ENCODE measurements at places on chromosomes 2 and 18.

DNA sequence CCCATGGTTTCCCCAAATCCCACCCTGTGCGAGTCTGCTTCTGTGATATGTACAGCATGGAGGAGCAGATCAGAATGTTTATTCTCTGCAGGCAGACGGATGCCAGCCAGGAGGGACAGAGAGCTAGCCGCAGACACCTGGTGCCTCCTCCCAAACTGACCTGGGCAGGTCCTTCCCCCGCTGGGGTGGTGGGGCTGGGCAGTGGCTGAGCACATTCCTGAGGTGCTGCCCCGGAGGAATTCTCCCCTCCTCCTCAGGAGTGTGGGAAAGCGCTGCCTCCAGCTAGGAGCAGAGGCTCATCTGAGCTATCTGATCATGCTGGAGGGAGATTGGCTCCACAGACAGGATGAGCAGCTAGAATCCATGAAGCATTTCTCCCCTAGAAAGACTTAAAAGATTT is 21.7 kb downstream of the C2orf92 start:
- DNase-seq, result no peak

DNA sequence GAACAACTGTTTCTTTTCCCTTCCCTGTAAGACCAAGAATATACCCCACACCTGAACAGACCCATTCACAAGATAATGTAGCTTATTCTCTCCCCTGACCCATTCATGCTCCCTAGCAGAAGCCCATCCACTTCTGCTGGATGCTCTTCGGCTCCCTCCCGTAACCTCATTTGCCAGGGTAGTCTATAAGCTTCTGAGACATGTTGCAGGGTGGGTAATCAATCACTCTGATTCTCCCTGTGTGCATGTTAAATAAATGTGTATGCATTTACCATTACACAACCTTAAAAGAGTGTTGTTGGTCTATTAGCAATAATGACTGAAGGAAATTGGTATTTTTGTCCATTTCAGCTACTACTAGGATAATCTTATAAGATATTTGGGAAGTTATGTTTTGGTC is 1.3 kb downstream of the SLC19A3 start:
- DNase-seq, result no peak

GRCh38 chr2:231660860-231661259 is 47.5 kb upstream of the PTMA start:
- DNase-seq, result no peak

GRCh38 chr2:173874003-173874893 is 90.9 kb downstream of the SP3 start:
- DNase-seq, result no peak

DNA sequence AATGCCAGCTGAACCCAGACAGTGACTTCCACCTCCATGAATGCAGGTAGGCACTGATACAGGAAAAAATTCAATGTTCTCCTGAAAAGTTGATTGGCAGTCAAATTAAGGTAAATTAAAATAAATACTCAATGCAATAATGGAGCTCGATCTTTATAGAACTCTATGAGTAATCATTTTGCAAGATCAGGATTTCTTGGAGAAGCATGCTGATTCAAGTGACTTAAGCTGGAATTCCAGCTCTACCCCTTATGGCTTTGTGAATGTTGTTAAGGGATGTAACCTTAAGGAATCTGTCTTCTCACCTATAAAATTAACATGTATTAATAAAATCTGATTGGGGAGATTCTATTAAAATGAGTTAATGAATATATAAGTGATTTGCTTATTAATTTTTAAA is 145.1 kb downstream of the QPCT start:
- no peak for DNase-seq

GRCh38 chr18:34809451-34810072 is 99.5 kb downstream of the DTNA start:
- DNase-seq, result peak; percentile 13

DNA sequence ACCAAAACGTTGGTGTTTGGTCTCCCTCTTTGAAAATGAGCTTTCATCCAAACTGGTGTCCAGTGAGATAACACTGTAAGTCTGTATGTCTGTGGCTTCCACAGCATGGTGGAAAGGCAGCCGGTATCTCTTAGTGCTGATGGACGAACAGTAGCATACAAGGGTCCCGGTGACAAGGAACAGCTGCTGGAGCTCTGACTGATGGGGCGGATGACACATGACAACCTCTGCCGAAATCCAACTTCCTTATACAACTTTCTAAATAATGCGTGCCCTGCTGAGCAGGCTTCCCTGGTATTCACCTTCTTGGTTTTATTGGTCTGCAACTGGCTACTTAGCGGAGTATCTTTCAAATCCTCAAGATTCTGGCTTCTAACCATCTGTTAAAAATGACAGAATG is 216.2 kb downstream of the SRBD1 start:
- DNase-seq, result no peak

DNA sequence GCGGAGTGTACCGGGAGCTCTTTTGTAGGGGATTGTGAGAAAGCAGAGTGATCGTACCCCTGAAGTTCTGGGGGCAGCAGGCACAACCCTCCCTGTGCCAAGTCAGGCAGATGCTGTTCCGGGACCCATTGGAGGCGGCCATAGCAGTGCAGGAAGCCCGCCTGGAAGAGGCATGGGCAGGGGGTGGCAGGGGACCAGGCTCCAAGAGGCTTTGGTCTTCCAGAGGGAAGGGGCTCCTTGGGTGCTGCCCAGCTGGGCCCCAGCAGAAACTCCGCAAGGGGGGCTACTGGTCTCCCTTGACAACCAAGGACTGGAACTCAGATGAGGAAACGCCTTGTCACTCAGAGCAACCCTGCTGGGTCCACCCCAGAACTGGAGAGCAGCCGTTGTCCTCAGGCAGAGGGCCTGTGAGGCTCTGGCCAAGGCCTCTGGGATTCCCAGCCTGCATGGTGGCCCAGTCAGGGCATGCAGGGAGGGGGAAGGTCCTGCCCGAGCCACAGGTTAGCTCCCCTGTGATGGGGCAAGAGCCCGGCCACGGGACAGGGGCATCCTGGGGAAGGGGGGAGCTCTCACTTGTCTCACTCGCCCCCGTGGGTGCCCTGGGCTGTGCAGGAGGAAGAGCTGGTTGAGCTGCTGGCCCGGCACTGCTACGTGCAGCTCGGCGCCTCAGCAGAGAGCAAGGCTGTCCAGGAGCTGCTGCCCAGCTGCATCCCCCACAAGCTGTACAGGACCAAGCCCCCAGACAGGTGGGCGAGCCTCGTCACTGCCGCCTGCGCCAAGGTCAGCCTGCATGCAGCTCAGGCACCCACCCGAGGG is 21.0 kb upstream of the GPR17 start:
- DNase-seq, result no peak
